ENCODE measurements at places on chromosomes 2 and 18. TPM values are rescaled to one million over a fixed set of nuclear protein-coding genes. Genes with fewer than 3 reads are reported as not detected.

GRCh38 chr2:182946958-182947369 is 80.5 kb upstream of the FRZB start:
- no peak for DNase-seq

DNA sequence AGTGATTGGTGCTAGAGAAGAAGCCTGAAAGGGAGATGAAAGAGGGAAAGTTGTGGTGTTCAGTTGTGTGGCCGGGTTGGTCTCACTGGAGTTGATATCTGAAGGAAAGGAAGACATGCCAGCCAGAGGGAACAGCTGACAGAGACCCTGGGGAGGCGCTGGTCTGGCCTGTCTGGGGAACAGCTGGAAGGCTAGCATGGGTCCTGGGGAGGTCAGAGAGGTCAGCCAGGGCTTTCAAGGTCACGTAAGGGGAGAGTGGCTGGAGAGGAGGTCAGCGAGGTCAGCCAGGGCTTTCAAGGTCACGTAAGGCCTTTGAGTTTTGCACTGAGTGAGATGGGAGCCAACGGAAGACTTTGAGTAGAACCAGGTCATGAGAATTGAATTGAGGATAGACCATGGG is 11.0 kb downstream of the DYSF start:
- no peak for DNase-seq

- no peak for DNase-seq
These were observed 127.3 kb downstream of the MGAT5 start for GRCh38 chr2:134381141-134381540.

DNA sequence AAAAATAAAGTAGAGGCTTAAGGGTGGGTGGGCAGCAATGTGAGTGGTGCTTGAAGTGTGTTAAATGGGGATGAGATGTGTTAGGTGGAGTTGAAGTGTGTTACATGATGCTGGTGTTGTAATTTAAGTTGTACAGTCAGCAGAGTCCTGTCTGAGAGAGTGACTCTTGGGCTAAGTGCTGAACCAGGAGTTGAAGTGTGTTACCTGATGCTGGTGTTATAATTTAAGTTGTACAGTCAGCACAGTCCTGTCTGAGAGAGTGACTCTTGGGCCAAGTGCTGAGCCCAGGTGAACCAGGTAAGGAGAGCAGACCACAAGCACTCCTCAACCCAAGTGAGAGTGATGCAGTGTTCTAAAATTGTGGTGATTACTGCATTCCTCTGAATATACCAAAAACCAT is 40.6 kb downstream of the LCLAT1 start:
- DNase-seq: no peak

DNA sequence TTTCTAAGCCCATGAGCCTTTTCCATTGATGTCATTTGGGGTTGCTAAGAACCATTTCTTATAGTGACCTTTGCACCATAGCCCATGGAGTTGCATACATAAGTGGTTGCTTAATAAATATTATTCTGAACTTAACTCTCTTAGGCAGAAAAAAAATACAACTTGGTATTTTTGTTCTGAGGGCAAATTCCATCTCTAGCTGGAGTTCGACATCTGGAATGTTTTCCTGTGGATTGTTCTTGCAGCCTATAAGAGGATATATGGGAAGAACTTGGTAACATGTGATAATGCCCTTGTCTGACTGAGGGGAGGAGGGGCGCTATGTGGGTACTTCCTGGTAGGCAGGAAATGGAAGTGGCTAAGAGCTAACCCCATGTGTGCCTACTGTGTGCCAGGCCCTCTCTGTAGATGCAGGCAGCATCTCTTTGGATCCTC is 20.7 kb downstream of the IGFBP2 start:
- no peak for DNase-seq

GRCh38 chr2:151560289-151560688 is 150.6 kb downstream of the RIF1 start:
- no peak for DNase-seq

- no peak for DNase-seq
These were observed 680.4 kb downstream of the TDRD15 start for GRCh38 chr2:21804151-21804550.

Gene CRYGB
- polyA plus RNA-seq: not detected

Gene ANKRD36B
- 19.9 TPM for polyA plus RNA-seq

Gene RFX8
- 2.1 TPM for polyA plus RNA-seq

Data from forelimb muscle (tissue), 1 donor.